ENCODE measurements at places on chromosomes 2 and 18.

DNA sequence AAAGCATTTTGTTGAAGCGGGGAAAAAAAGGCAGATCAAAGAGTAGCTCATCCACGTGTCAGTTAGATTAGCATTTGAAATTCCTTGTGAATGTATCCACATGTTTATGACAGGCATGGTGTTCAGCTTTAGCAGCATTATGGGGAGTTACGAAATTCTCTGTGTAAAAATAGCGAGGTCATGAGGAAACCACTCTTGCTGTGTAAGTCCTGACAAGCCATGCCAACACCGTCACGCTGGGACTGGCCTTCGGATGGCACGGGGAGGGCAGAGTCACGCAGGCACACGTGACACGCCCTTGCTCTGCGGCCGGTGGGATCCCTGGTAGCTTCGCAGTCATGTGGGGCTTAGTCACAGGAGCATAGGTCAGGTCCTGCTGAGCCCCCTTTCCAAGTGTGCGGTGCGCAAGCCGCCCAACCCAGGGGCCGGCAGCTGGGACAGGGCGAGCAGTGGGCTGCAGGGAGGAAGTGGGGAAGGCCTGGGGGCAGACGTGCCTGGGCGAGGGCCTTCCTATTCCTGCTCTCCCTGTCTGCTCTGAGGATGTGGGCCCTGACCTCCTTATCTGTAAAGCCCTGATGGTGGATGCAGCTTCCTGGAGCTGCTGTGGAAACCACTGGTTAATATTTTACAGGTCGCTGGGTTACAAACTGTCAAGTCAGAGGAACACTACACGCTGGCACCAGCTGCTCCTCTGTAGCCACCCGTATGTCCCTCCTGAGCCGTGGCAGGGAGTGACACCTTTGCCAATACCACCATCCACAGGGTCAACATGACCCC lies 18.0 kb downstream of the MBP start:
- no peak for DNase-seq

DNA sequence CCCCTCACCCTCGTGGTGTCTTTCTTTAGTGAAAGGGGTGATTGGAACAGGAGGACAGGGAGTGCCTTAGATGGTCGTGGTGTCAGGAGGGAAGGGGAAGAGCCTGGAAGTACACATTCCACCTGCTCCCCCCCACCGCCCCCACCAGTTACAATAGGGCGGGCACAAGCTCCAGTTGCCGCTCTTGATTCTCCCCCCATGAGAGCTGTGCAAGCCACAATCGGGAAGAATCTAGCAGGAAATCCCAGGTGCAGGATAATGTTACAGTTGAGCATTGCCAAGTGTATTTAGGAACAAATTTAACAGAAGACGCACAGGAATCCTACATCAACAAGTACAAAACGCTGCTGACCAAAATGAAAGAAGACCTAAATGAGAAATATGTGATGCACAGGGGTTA lies 73.6 kb downstream of the ASAP2 start:
- DNase-seq, result no peak

GRCh38 chr2:163652751-163653150 lies 83.1 kb downstream of the FIGN start:
- DNase-seq, result no peak

GRCh38 chr2:210440206-210440605 lies 36.4 kb downstream of the LANCL1 start:
- no peak for DNase-seq

- DNase-seq, result no peak
Measured at GRCh38 chr2:197498235-197498936, 1.3 kb downstream of the HSPD1 start.

- no peak for DNase-seq
Measured at GRCh38 chr2:71477231-71477691, 23.9 kb downstream of the DYSF start.

- DNase-seq, result no peak
Measured at GRCh38 chr18:9328776-9329175, 5.8 kb upstream of the TWSG1 start.

GRCh38 chr2:8402222-8402621 lies 279.6 kb upstream of the ID2 start:
- DNase-seq, result no peak

- DNase-seq, result no peak
Measured at GRCh38 chr18:21757833-21758232, 17.2 kb downstream of the MIB1 start.

DNA sequence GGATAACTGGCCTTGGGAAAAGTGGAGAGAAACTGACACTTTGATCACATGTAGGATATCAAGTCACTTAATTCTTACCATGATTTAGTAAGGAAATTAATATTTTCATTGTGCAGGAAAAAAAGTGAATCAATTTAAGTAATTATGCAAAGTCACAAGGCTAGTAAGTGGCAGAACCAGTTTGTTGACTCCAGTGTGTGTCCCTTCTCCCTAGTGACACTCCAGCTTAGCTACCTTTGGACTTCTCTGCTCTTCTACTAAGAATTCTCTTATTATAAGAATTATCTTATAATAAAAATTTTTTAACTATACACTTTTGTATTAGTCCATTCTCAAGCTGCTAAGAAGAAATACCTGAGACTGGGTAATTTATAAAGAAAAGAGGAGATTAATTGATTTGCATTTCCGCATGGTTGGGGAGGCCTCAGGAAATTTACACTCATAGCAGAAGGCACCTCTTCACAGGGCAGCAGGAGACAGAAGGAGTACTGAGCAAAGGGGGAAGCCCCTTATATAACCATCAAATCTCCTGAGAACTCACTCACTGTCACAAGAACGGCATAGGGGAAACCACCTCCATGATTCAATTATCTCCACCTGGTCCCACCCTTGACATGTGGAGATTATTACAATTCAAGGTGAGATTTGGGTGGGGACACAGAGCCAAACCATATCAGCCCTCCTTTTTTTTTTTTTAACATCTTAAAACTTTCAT lies 13.6 kb downstream of the COL4A4 start:
- DNase-seq, result no peak

DNA sequence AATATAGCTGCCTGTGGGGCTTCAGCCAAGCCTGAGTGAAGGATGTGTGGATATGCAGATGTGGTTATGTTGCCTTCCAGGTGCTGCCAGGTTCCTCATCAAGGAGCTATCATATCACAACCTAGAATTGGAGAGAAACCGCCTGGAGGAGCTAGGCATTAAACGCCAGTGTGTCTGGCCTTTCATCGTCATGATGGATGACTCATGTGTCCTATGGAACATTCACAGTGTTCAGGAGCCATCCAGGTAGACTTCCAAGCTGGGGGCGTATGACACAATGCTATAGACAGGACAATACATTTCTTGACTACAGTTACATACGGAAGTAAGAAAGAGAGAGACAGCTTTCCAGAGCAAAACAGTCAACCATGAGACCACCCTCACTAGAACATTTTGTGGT lies 86.8 kb downstream of the ESCO1 start:
- no peak for DNase-seq

Measured in central memory CD4-positive, alpha-beta T cell (primary cell).